ENCODE measurements at places on chromosomes 4 and X.

- DNase-seq, result no peak
These were observed 71.8 kb downstream of the SUPT20HL2 start for GRCh38 chrX:24241822-24242648.

- DNase-seq, result no peak
These were observed 37.4 kb downstream of the OCRL start for GRCh38 chrX:129577473-129577872.

GRCh38 chr4:149370785-149371420, 444.7 kb downstream of the IQCM start:
- DNase-seq, result no peak

DNA sequence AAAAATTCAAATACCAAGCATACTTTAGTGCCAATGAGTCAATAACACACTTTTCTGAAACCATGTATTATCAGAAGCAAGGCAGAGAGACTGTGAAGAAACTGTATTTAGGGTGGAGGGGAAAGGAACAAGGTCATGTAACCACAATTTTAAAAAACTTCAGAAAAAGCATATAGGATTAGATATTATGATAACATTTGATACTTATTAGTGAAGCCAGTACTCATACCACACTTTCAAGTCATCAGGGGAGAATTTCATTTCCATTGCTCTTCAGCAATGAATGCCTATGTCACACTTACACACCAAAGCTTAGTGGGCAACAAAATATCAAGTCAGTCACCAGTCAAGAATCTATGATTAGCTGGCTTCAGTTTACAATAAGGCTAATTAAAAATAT, 602.2 kb downstream of the IL15 start:
- DNase-seq, result no peak

DNA sequence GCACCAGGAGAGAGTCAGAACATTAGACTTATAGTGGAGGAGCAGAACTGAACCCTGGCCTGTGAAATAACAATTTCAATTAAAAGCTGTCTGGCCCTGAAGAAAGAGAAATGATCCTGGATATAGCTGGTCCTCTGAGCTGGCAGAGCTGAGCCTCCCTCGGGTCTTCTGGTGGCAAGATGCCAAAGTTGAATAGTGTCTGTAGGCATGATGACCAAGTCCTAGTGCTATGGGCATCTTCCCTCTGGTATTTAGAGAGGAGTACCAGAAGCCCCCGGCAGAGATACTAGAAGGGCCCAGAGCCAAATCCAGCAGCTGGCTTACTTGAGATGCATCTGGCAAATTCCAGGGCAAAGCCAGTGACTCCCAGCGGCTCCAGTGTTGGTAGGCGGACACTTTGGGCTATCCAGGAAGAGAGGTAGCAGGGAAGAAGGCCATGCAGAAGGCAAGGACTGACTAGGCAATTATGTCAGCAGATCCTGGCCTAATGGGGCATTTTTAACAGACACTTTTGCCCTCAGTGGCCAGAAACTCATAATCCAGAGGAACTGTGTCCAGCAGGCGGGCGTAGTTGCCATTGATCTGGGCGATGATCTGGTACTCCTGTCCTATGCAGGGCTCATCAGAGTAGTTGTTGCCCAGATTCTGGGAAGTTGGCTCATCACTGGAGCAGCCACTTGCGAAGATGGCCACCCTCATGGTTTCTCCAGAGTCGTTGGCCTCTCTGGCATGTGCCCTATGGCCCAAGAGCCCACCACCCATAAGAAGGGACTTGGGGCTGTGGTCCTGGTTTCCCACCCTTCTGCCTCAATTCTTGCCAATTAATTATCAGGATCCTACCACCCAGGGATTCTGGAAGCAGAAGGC, 17.9 kb downstream of the VSIG4 start:
- no peak for DNase-seq

- DNase-seq, result no peak
These were observed 57.5 kb downstream of the HADH start for GRCh38 chr4:108047199-108047598.

- DNase-seq, result no peak
These were observed 60.1 kb downstream of the SH3RF1 start for GRCh38 chr4:169210504-169211118.

GRCh38 chr4:77856152-77856551, 6.5 kb upstream of the MRPL1 start:
- no peak for DNase-seq

DNA sequence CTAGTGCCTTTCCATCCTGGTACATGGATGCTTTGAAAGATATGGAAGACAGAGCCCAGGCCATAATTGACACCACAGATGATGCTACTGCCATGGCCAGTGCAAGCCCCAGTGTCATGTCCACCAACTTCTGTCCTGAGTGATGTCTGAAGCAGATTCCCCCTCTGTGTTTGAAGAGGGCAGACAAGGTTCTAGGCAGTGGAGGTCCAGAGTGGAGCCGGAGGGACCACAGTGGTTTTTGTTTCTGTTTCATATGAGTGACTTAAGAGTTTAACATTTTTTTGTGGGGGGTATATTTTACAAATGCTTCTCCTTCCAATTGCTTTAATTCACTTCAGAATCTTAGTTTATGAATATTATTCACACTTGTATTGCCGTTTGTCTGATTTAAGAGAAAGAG, 6.0 kb upstream of the MAGEC1 start:
- DNase-seq, result no peak

DNA sequence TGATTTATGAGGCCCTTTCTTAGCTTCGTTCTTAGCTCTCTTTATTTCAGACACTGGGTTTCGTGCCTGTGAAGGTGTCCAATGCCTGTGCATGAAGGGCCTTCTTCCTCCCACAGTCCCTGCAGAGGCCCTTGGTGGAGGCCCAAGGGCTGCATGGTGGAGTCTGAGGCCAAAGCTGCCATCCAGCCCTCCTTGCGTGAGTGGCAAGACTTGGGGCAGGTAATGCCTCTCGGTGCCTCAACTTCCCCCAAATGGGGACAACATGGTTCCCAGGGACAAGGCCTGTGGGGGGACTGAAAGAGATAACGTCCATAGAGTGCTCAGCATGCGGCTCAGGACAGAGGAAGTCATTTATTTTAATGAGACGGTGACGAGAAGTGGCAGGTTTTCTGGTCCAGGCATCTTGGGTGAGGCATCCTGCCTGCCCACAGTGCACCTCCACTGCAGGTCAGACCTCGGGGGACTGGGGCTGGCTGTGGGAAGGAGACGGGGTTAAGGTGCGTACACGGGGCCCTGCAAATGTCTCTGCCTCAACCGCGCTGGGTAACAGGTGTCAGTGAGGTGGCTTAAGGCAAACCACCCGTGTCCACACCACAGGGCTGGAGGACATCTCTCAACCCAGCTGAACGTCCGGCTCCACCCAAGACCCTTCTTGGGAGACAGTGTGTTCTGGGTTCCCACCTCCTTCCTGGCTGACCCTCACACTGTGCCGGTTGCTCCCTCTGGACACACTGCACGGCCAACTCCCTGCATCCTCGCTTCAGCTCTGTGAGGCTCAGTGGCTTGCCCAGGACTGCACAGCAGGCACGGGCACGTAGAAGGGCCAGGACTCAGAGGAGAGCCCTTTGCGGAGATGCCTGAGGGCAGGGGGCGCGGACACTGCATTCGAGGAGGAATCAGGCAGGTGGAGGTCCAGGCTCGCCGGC, 50.5 kb downstream of the PSAPL1 start:
- no peak for DNase-seq

- DNase-seq, result no peak
These were observed 40.4 kb downstream of the SMIM20 start for GRCh38 chr4:25954293-25954904.

- DNase-seq, result no peak
These were observed 163.1 kb downstream of the EVC2 start for GRCh38 chr4:5545271-5545670.

DNA sequence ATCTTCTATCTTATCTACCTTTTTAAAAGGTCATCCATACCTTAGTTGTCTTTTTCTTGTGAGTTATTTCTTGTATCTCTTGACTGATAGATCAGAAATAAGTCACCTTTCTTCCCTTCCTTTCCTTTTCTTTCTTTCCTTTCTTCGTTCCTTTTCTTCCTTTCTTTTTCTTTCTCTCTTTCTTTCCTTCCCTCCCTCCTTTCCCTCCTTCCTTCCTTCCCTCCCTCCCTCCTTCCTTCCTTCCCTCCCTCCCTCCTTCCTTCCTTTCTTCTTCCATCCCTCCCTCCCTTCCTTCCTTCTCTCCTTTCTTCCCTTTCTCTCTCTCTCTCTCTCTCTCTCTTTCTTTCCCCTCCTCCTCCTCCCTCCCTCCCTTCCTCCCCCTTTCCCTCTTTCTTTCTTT, 93.5 kb downstream of the CEP135 start:
- DNase-seq, result no peak

DNA sequence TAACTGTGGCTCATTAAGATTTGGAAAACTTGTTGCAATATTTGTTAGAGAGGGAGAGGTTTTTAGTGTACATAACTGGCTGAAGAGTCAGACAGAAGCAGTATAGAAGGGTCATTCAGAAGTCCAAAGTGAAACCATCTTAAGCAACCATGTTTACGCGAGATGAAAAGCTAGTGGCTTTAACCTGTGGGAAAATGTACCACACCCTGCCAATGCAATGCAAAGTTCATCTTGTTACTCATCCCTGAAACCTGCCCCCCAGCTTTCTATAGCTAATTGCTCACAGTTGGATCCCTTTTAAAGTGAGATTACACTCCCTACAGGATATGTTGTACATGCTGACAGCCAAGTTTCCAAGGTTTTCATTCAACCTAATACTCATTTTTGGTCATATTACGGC, 96.7 kb upstream of the RAPGEF2 start:
- no peak for DNase-seq

- DNase-seq, result no peak
These were observed 125.9 kb upstream of the KLHL4 start for GRCh38 chrX:87391742-87392141.

- no peak for DNase-seq
These were observed 6.0 kb upstream of the IDS start for GRCh38 chrX:149511081-149511480.

DNA sequence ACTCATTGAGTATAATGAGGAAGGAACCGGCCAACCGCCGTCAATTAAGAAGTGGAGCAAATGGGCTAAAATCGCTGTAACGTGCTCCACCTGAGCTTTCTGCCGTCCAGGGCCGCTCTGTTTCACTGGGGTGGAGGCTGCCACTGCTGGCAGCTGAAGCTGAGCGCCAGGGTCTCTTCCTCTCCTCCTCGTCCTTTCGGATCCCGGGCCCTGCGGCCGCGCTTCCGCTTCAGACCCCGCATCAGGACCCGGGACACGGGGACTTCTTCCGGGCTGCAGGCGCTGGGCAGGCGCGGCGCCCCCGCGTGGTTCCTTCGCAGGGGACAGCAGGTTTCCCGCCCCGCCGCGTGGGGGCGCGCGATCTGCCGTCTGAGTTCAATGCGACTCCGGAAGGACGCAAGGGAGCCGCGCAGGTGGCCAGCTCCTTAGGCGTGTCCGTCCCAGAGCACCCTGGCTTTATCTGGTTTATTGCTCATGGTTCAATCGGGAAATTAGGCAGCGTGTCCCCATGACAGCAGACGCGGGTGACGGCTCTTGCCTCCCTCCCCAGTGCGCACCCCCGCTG, 519.8 kb downstream of the TRIML1 start:
- no peak for DNase-seq

GRCh38 chr4:76712564-76712963, 185.4 kb downstream of the SOWAHB start:
- DNase-seq, result no peak

DNA sequence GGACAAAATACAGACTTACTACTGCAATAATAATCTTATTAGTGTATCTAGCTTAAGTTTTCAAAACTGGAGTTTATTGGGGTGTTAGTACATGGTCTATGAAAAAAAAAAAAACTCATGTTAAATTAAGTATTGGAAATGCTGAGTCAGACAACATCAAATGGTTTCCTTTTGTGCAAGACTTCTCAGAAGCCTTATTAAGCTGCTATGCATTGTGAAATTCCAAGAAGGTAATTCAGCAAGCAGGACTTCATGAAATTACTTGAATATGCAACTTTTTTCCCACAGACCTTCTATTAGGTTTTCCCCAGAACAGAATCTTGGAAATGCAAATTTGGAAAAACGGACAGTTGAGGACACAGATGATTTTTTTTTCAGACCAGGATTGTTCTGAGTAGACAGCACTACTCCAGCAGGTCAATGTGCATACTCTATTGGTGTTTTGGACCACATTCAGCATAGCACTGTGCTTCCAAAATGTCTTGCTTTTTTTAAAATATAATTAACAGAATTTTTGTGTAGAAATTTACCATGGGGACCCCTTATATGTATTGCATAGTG, 568.8 kb upstream of the TENM3 start:
- no peak for DNase-seq

All from esophagus muscularis mucosa (tissue), 4 donors.